Non-pigmented ciliary epithelial cell (primary cell): ENCODE measurements at places on chromosomes 5 and 9.

- no peak for DNase-seq
Observed at GRCh38 chr9:3971391-3972082, 328.3 kb downstream of the GLIS3 start.

DNA sequence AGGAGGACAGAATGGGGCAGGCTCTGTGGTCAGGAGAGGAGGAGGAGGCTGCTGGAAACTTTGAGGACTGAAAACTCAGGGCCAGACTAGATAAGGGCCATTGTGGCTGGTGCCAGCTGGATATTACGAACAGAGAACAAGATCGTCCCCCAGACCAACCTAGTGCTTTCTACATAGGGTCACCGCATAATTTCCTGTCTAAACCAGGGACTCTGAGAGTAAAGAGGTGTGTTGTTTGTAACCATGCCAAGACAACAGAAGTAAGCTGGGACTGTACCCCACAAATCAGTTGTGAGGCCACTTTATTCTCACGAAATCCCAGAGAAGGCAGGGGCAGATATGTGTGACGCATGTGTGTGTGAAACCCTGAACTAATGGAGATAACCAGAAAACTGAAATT, 20.3 kb upstream of the GFPT2 start:
- DNase-seq: no peak

DNA sequence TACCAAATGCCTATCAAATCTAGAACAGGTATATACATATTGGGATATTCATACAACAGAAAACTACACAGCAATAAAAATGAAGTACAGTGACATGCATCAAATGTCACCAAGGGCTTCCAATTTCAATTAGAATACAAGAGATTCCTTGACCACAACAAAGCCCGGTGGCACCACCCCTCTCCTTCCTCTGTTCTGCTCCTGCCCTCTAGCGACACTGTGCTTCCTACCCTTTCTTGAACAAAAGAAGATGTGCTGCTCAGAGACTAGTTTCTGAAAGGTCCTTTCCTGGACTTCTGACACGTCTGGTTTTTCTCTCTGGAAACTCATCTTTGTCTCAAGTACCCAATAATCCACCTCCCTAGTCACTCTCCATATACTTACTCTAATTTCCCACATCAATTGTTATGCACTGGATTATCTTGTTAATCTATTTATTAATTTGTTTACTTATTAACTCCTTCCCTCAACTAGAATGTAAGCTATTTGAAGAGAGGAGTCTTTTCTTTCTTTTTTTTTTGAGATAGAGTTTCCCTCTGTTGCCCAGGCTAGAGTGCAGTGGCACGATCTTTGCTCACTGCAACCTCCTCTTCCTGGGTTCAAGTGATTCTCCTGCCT, 70.4 kb upstream of the CTSV start:
- peak; percentile 4 for DNase-seq

GRCh38 chr9:128059365-128059983, 7.6 kb downstream of the NAIF1 start:
- no peak for DNase-seq

GRCh38 chr9:97132865-97133264, 93.9 kb upstream of the CTSV start:
- DNase-seq: no peak

GRCh38 chr5:38469707-38470267, 86.7 kb downstream of the LIFR start:
- no peak for DNase-seq

DNA sequence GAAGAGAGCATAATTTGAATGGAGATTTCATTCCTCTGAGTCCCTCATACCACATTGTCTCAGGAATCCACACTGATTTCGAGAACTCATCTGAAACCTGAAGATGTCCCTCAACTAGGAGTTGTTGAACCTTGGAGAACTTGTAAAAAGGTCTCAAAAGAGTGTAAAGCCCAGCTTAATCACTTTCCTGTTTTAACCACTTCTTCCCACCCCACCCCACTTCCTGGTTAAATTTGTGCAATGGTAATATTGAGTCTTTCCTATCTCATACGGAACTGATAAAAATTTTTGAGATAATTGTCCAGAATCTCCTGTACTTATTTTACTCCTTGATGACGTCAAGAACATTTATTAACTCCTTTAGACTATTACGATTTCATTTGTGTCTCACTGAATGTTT, 240.7 kb downstream of the ARRDC3 start:
- no peak for DNase-seq

GRCh38 chr5:36696059-36696673, 89.8 kb downstream of the SLC1A3 start:
- DNase-seq: peak; percentile 22

- no peak for DNase-seq
Observed at GRCh38 chr5:180640861-180641565, 8.4 kb downstream of the FLT4 start.

GRCh38 chr5:127358284-127358683, 67.7 kb downstream of the MEGF10 start:
- DNase-seq: no peak

- DNase-seq: no peak
Observed at GRCh38 chr5:76224898-76225297, 141.7 kb downstream of the SV2C start.

DNA sequence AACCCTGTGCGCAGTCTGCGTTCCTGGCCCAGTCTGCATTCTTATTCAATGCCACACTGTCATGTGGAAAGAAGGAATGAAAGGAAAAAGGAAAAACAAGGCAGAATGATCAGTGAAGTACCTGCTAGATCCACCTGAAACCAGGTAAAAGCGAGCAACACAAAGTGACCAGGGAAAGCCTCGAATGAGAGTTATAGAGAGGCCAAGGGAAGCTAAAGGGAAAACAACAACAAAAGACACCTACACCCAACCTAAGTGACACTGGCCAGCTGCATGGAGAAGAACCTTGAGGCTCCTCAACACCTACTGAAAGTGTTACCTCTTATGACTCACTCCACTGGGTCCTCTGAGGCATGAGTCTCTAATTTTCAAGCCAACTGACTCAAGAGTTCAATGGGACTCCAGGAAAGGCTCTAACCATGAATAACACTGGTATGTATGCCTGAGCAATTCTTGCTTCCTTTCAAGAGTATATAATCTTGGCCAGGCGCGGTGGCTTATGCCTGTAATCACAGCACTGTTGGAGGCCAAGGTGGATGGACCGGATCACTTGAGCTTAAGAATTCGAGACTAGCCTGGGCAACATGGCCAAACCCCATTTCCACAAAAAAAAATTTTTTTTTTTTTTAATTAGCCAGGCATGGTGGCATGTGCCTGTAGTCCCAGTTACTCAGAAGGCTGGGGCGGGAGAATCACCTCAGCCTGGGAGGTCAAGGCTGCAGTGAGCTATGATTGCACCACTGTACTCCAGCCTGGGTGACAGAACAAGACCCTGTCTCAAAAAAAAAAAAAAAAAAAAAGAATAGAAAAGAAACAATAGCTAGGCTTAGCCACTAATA, 29.0 kb downstream of the MTMR12 start:
- peak; percentile 53 for DNase-seq

DNA sequence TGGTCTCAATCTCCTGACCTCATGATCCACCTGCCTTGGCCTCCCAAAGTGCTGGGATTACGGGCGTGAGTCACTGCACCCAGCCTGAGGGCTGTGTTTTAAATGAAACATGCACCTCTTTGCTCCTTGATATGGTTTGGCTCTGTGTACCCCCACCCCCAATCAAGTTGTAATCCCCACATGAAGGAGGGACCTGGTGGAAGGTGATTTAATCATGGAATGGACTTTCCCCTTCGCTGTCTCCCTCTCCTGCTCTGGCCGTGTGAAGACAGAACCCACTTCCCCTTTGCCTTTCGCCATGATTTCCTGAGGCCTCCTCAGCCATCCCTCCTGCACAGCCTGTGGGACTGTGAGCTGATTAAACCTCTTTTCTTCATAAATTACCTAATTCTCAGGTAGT, 12.5 kb upstream of the NOTCH1 start:
- DNase-seq: no peak

- DNase-seq: no peak
Observed at GRCh38 chr5:173310861-173311785, 17.1 kb downstream of the STC2 start.

- no peak for DNase-seq
Observed at GRCh38 chr5:137453483-137454080, 45.5 kb downstream of the SPOCK1 start.
